ENCODE measurements at places on chromosomes 11 and 22.

DNA sequence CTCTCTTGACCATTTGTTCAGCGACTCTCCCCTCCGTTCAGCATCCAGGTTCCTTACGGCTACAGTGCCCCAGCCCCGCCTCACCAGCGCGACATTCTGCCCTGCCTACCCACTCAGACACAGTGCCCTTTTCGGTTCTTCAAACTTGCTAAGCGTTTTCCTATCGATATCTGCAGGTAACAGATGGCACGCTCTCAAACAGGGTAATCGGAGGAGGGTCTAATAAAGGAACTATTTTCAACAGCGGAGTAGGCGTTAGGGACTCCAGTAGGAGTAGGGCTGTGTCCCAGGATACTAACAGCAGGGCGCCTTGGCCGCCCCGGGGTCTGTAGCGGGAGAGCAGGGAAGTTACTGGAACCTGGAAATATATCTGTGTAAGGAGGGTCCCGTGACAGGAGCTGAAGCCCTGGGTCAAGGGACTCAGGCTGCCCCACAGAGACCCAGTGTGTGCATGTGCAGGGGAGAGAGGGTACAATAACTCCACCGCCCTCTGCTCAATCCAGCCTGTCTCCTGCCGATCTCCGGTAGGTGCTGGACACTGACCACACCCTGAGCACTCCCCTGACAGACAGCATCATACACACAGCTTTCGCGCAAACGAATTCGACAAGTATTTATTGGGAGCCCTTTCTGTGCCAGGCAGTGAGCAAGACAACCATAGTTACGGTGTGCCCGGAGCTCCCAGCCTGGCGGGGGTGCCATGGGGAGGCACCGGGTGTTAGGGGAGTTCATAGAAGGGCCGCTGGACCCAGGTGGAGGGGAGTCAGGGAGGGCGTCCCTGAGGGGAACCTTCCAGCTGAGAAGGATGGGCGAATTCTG lies 2.1 kb downstream of the KLHL35 start:
- no peak for DNase-seq

- DNase-seq, result no peak
Measured at GRCh38 chr11:62468577-62468976, 49.7 kb downstream of the SCGB1A1 start.

- DNase-seq, result no peak
Measured at GRCh38 chr11:115522302-115522701, 18.1 kb upstream of the CADM1 start.

- DNase-seq, result no peak
Measured at GRCh38 chr22:42695294-42695693, 25.4 kb downstream of the A4GALT start.

- DNase-seq, result peak; percentile 20
Measured at GRCh38 chr11:73818846-73819245, 31.2 kb downstream of the MRPL48 start.

- DNase-seq, result no peak
Measured at GRCh38 chr11:134727204-134727603, 315.2 kb upstream of the B3GAT1 start.

- DNase-seq, result no peak
Measured at GRCh38 chr11:74347381-74347780, 35.9 kb upstream of the P4HA3 start.

- DNase-seq, result peak; percentile 49
Measured at GRCh38 chr11:109425554-109425953, 3.6 kb downstream of the C11orf87 start.

- DNase-seq, result peak; percentile 9
Measured at GRCh38 chr22:27975381-27976013, 56.4 kb upstream of the PITPNB start.

DNA sequence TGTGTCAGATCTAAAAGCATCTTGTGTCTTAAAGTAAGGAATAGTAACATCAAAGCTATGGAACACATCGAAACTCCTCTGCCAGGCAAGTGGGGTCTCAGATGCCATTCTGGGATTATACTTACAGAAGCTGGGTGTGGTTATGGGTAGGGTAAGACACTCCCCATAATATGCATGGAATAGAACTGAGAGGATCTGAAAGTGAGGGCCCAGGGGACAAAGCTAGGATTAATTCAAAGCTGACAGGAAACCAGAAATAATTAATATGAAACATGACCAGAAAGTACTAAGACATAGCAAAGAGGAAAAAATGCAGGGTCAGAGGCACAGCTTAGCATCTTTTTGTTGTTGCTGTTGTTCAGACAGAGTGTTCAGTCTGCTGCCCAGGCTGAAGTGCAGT lies 40.2 kb upstream of the EED start:
- no peak for DNase-seq

DNA sequence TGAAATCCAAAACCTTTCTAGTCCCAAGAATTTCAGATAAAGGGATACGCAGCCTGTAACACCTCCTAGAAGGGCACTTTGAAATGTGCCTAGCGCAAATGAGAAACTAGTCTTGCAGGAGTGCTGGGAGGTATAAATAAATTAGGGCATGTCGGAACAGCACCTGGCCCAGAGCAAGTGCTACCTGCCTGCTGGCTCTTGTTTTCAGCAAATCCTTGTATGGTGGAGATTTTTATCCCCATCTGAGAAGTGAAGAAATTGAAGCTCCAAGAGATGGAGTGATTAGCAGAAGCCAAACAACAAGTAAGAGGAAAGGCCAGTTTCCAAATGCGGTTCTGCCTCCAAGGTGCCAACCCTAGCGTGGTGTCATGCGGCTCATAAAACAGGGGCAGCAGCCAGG lies 36.7 kb upstream of the TFIP11 start:
- DNase-seq, result no peak

GRCh38 chr11:110094298-110095285 lies 1.4 kb downstream of the ZC3H12C start:
- DNase-seq, result no peak

DNA sequence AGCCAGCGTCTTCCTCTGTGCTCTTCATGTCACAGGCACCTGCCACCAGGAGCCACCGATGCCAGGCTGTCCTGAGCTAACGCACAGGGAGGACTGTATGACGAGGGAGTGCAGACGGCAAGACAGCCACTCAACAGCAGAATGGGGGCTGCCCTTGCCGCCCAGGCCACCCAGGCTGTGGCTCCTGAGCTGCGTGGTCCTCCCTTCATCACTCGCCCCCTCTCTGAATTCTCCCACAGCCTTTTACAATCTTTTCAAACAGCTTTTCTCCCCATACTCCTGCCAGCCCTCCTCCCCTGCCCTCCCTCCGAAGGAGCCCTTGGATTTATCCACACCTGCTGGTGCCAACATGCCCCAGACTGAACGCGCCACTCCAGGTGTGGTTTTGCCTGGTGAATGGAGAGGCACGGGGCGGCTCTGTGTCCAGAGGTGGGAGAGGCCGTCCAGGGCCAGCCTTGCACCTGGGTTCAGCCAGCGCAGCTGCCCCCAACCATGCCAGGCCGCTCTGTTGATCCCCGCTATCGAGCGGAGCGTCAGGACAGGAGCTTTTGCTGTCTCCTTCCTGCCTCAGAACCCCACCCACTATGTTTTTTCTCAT lies 22.0 kb downstream of the OVOL1 start:
- no peak for DNase-seq

- DNase-seq, result no peak
Measured at GRCh38 chr22:42704896-42705295, 15.8 kb downstream of the A4GALT start.

DNA sequence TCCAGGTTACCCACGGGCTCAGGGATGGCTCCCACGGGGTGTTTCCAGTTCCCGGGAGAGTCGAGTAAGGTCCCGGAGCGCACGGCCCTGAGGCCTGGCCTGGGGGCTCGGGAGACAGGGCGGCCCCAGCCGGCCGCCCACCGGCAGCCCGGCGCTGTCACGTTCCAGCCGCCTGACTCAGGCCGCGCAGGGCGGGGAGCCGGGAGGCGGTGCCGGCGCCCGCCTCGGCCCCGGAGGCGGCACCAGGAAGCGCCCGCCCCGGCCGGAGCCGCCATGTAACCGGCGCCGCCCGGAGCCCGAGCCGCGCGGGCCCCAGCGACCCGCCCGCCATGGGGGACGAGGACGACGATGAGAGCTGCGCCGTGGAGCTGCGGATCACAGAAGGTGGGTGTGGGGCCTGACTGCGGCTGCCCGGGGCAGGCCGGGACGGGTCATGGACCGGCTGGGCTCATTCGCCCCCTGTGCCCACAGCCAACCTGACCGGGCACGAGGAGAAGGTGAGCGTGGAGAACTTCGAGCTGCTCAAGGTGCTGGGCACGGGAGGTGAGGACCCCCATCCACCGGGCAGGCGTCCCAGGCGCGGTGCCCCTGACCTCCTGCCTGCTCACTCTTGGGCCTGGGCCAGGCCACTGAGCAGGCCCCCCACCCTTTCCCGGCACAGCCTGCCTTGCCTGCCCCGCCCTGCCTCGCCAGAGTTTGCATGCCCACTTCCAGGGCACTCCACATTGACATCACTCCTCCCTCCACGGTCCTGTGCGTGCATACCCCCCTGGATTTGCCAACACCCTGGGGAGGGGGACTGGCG lies at the start of gene RPS6KA4:
Gene RPS6KA4, plus strand, starts transcription at position 256 of the 805 bp plus-strand sequence. Its CDS starts 74 bp downstream, at position 330.
- DNase-seq, result peak; percentile 48

- no peak for DNase-seq
Measured at GRCh38 chr22:25833091-25833490, 91.1 kb downstream of the MYO18B start.

DNA sequence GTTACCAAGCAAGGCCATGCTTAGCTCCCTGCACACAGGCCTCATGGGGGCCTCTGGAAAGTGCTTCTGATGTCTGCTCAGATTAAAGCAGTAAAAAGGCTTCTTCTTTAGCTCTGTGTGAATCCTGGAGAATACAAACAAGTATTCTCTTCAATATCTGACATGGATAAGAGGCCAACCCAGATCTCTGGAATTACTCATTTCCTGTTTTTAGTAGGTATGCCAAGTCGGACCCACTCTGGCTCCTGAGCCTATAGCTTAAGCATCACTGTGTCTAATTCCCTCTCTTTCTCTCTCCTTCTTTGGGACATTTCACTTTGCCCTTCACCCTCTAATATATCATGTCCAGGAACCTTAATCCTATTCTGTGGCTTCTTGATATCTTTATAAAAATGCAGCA lies 529.6 kb upstream of the CCDC90B start:
- DNase-seq, result no peak

DNA sequence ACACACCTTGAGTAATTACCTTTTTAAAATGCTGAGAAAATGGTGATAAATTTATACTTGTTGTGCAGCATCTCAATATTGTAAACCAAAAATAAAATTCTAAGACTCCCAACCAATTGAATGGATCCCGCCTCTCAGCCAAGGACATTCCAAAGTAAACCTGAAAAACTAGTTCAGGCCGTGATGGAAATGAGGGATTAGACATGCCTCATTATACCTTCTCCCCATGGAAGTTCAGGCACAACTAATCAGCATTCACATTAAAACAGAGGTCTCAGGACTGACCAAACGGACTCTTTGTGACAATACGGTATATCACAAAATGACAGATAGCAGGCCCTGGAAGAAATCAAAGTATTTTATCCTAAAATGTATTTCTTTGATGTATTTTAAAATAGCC lies 907.4 kb upstream of the RAG2 start:
- no peak for DNase-seq

DNA sequence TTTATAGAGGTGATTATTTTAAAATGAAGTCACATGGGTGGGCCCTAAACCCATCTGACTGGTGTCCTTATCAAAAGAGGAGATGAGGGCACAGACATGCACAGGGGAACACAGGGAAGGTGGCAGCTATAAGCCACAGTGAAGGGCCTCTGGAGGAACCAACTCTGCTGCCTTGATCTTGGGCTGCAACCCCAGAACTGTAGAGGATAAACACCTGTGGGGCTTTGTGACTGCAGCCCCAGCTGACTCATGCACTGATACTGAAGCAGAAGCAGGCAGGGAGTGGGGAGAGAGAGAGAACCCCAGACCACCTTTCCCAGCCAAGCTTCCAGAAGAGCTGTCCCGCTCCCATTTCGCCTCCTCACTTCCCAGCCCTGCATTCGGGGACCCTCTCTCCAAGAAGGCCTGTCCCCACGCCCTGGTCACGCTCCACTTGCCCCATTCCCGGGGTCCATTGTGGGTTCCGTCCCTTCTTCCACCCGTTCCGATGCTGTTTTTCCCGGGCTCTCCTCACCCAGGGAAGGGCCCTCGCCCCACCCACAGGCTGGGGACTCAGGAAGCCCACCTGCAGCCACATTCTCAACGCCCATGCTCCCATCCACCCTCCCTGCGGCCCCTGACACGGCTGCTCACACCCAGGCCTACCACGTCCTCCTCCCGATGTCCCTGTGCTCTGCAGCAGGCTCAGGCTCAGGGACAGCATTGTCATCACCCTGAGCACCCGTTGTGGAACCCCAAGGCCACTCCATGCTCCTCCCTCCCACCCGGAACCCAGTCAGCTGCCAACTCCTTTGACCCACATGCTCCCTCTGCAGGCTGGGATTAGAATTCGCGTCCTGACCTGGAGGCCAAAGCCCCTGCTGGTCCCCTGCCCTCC lies 90.8 kb upstream of the SHANK2 start:
- peak; percentile 20 for DNase-seq

GRCh38 chr22:44012162-44012561 lies 11.9 kb upstream of the PARVB start:
- DNase-seq, result no peak

DNA sequence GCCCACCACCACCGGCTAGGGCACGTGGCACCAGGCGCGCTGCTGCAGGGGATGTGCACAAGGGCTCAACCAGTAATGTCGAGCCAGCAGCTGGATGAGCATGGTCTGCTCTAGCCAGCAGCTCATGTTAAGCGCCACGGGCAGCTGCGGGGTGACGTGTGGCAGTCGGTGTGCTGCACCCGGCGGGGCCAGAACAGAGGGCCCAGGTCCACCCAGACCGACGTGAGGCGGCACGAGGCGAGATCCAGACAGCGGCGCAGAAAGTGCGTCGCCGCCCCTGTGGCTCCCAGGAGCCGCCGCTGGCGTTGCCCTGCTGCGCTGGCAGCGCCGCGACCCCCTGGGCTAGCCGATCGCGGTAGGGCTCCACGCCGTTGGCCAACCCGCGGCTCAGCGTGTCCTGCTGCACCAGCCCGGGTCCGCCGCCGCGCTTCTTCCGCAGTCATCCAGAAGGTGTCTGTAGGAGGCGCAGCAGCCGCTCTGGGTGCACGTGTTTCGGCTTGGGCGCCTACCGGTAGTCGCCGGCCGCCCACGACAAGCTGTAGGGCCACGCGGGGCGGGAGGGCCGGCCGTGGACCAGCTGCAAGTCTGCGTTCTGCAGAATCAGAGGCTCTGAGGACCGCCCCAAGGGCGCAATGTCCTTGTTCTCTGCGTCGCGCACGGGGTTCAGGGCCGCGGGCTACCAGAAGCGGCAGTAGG lies 4.6 kb upstream of the GALR3 start:
- DNase-seq, result peak; percentile 45

GRCh38 chr22:40388231-40388630 lies 17.8 kb downstream of the SGSM3 start:
- no peak for DNase-seq

GRCh38 chr22:43561415-43562178 lies 149.8 kb downstream of the MPPED1 start:
- no peak for DNase-seq

DNA sequence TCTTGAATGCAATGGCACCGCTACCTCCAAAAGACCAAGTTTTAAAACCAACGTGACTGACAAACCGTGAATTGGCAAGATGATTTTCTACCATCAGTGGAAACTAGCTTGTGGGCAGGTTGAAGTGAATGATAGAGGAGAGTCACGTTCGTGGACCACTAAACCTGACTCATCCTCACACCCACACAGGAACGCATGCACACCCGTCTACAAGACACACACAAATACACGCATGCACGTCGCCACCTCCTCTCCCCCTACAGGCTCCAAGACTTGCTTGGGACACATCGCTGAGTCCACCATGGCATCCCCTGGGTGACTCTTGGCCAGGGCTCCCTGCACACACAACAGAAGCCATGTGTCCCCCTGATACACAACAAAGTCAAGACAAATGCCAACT lies 14.4 kb downstream of the TMPRSS6 start:
- DNase-seq, result no peak
